ENCODE measurements at places on chromosomes 3 and 15.

- DNase-seq, result no peak
Measured at GRCh38 chr15:65583701-65584100, 27.2 kb downstream of the INTS14 start.

DNA sequence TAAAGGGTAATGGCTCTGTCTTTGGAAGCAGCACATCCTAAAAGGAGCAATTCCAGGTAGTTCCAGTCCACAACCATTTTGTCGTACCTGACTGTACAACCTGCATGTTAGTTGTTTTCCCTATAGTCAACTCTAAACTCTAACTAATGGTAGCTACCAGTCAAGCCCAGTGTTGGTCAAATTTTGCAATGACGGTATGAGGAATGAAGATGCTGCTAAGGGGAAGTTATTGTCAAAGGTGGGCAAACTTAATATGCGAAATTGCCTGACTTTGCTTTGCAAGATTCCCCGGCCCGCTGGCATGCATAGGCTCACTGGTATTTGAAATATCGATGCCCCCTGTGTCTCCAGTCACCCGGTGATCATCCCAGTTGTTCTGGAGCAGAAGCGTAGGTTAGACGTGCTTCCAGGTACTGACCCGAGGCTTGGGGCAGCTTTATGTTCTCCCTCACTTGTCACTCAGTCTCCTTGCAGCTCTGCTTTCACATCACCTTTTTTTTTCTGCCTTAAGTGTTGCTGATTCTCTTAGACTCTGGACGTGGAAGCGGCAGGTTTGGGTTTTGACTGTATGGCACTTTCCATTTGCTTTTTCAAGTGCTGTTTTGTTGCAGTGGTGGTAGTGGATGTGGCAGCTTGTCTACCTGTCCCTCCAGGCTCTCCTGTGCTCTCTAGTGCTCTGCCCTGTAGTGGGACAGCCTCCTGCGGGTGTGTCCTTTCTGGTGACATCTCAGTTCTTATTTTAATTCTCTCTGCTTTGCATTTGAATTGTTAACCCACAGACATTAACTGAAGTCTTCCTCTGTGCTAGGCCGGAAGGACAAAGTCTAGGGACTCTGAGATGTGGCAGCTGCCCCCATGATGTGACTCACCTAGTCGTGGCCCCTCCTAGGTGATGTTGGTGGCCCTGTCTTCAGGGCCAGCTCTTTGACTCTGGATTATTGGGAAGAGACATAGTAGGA is 95.8 kb upstream of the UMPS start:
- DNase-seq, result no peak

GRCh38 chr15:34613997-34614396 is 30.5 kb upstream of the GOLGA8B start:
- DNase-seq, result no peak

- no peak for DNase-seq
Measured at GRCh38 chr3:176789947-176790346, 407.3 kb downstream of the TBL1XR1 start.

DNA sequence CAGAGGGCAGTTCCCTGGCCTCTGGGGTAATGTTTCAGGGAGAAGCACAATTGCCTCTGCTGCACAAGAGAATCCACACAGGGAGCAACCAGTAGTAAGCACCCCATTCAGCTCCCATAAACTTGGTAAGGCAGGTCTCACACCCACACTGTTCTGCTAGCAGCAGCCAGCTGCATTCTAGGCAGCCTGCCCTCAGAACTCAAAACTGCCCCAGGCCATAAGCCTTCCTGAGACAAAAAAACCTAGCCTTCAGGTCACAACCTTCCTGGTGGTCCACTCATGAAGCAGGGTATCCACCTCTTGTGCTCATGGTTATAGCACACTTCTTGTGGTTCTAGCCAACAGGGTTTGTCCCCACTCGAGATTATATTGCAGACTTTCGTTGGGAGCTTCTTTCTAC is 33.7 kb upstream of the ABI3BP start:
- no peak for DNase-seq

- DNase-seq, result no peak
Measured at GRCh38 chr3:100570811-100571210, 38.6 kb upstream of the ADGRG7 start.

GRCh38 chr3:170204023-170204472 is 18.2 kb upstream of the PRKCI start:
- DNase-seq, result no peak

- no peak for DNase-seq
Measured at GRCh38 chr15:34769711-34770110, 14.9 kb upstream of the GJD2 start.

DNA sequence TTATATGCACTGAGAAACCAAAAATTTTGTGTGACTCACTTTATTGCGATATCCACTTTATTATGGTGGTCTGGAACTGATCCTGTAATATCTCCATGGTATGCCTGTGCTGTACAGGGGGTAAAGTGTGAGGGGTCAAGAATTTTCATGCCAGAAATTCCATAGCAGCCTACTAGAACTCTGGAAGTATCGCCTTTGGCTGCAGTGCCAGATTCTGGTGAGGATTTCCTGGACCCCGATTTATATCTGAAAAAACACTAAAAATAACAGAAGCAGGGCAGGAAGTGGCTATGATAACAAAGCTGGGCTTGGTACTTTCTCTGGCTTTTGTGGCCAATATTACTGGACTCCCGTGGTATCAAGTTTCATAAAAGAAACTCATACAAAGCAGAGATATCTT is 36.4 kb downstream of the CCDC80 start:
- peak; percentile 47 for DNase-seq

- no peak for DNase-seq
Measured at GRCh38 chr3:168558728-168559411, 463.1 kb upstream of the GOLIM4 start.

- peak; percentile 79 for DNase-seq
Measured at GRCh38 chr15:57992761-57993355, 72.7 kb downstream of the ALDH1A2 start.

DNA sequence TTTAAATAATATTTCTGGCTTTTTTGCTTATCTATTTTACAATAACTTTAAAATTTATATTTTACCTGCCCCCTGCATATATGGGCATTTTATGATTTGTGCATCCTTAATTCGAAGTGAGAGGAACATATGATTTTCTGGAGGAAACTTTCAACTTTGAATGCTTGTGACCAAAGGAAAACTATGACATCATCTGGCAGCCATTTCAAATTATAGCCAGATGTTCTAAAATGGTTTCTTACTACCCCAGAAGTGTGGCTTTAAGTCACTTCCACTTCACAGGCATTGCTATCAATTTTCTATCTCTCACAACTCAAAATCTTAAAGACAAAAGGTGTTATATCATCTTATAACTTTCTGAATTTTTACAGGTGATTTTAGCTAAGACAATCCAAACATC is 508.8 kb downstream of the RBMS3 start:
- no peak for DNase-seq

GRCh38 chr3:9944271-9944670 is 7.9 kb downstream of the PRRT3 start:
- no peak for DNase-seq

GRCh38 chr15:57505949-57506391 is 85.7 kb upstream of the MYZAP start:
- DNase-seq, result peak; percentile 81

DNA sequence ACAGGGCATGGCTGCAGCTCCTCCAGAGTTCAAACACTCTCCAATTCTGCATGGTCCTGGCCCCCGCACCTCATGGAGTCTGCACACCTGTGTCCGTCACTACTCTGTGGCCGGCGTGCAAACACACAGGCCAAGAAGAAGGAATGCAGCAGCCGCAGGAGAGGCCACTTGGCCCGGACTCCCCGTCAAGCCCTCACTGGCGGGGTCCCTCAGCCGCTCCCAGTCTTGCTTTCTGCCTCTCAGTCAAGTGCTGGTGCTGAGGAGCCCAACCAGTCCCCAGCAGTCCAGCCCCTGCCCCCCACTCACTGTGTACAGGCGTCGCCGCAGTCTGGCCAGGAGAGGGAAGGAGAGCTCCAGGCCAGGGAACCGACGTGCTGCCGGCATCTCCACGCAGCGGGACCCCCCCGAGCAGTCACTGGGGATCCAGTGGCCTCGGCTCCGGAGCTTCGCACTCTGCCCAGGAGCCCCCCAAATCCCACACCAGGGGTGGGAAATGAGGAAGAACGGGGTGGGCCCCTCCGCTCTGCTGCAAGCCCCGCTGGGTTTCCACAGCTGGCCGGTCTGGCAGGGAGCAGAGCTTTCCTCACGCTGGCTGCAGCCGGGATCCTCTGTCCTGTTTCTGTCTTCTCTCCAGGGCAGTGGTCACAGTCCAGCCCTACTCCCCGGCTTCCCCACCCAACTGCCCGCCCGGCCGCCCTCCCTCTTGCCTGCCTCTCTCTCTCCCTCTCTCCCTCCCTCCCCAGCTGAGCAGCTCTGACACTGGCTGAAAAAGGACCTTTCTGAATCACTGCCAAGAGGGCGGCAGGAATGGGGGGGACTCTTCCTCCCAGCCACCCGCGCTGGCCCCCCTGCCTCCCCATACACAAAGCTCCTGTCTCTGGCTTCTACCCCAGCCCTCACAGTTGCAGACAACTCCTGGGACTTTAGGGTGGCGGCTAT is 16.0 kb downstream of the TNK2 start:
- no peak for DNase-seq

DNA sequence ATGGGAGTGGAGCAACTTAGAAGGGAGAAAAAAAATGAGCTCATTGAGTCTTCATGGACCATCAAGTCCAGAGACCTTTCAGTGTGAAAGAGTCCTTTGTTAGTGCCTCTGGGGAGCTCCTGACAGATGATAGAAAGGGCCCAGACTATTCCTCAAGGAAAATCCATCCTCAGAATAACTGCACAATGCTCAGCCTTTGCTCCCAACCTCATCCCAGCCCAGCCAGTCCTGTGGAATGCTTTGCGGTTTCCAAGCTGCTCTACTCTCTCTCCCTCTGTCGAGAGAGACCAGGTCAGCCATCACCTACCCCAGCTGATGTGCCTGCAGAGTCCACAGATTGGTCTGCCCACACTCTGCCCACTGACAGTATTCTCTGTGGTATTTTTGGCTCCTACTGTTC is 406.2 kb downstream of the MFSD1 start:
- no peak for DNase-seq

- DNase-seq, result no peak
Measured at GRCh38 chr15:70112074-70112395, 14.3 kb upstream of the TLE3 start.

DNA sequence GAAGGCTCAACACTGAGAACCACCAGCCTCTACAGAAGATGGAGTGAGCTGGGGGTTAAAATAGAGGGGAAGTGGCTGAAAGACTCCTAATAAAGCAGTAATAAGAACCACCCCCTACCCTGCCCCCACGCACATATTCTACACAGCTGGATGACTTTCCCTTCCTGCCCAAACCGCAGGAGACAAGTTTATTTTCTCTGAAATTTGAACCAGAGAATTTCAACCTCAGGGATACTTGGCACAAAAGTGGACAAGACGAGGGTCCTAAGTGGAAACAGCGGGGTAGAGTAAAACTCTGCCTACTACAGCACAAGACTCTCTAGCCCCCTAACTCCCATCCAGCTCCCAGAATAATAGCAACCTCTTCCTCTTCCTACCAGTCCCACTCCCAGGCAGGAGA is 28.4 kb downstream of the USF3 start:
- peak; percentile 55 for DNase-seq

GRCh38 chr3:64490180-64490724 is 197.5 kb downstream of the ADAMTS9 start:
- DNase-seq, result no peak

DNA sequence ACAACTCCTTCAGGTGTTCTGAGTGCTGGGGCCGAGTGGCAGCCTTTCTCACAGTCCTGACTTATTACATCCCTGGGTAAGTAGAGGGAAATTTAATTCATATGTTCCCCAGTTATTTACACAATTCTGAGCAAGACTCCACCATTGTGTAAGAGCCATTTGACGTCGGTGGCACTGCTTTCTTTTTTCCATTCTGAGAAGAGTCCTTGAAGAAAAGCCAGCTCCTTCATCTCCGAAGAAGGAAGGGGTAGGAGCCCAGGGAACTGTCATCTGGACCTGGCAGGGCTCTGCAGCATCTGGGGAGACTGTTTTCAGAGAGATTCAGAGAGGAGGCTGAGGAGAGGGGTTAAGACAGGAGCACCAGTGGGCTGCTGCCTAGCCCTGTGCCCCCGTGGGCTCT is 22.6 kb upstream of the MASP1 start:
- no peak for DNase-seq

- no peak for DNase-seq
Measured at GRCh38 chr3:89025185-89025584, 82.2 kb upstream of the EPHA3 start.

DNA sequence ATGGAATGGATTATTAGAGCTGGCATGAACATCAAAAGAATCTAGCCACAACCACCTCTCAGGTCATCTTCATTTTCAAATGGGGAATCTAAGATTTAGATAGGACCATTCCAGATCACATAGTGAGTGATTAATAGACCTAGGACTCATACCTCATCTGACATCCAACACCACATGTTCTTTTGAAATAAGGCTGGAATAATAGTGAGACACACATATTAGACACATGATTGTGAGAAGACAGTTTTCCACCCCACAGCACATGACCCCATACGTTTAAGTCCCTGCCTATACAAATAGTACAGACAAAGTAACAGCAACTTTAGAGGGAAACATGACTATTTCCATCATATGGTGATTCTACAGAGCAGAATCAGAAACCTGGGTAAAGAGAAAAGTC is 344.7 kb upstream of the TPRG1 start:
- DNase-seq, result no peak

GRCh38 chr3:194867270-194867983 is 181.7 kb downstream of the FAM43A start:
- no peak for DNase-seq

GRCh38 chr3:50453907-50454306 is 49.5 kb downstream of the CACNA2D2 start:
- no peak for DNase-seq

DNA sequence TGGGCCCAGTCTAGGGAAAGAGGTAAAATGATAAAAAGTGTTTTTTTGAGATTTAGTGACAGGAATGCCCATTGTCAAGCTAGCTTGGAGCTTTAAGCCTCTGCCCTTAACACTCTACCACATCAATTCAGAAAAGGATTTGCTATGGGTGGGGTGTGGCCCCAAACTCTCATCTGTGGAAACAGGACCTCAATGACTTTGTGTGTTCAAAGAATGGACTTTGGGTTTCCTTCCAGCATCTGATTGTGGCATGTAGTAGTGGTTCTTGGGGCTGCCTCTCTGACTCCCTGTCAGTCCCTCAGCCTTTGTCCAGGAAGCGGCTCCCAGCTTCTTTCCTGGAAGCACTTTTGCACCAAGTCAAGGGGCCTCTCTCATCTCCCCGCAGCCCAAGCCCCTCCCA is 56.1 kb downstream of the CCNL1 start:
- DNase-seq, result no peak
